Esophagus squamous epithelium (tissue), 5 donors: ENCODE measurements at places on chromosomes 5 and 9. TPM values are rescaled to one million over a fixed set of nuclear protein-coding genes. Genes with fewer than 3 reads are reported as not detected.
A peak's percentile ranks its signal among the peaks of the same experiment; 100 is the strongest.

DNA sequence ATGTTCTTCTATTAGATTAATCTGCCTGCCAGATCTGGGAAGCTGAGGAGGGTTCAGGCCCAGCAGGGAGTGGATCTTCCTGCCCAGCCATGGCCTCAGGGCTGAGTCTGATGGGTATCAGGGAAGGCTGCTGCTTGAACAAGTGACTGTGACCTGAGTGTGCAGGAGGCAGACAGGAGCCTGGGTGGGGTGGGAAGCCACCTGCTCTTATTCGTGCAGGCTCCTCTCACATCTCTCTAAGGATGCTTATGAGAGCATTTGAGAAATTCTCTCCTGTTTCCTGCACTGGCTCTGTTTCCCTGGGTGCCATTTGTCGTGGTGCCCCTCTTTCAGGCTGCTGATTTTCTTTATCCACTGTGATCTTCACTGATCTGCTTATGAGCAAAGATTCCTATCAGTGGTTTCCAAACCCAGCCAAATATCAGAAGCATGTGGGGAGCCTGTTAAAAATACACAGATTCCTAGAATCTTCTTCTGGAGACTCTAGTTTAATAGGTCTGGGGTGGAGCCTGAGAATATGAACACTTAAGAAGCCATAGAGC is 2.1 kb downstream of the RGS3 start:
- no peaks in the 10 kb centered on the region for H3K36me3 ChIP-seq
- H3K27ac ChIP-seq, result peak overlapping the region; percentile 55
- DNase-seq, result no peak
- no peak overlapping the region for H3K4me3 ChIP-seq
- H3K4me1 ChIP-seq, result peaks cover 10% of the 10 kb centered on the region

Gene AMBP
- total RNA-seq, result 0.19 TPM

- H3K4me3 ChIP-seq, result no peak overlapping the region
- DNase-seq, result no peak
- H3K36me3 ChIP-seq, result peaks cover 77% of the 10 kb centered on the region
Observed at GRCh38 chr9:96818533-96818932, 35.8 kb downstream of the ZNF782 start.

Gene ST6GALNAC6
- total RNA-seq, result 34.4 TPM

Gene FOXD4
- total RNA-seq, result not detected

Gene IL13
- not detected for total RNA-seq

GRCh38 chr5:72790186-72790585 is 26.3 kb upstream of the TNPO1 start:
- H3K27ac ChIP-seq, result peak overlapping the region; percentile 76
- no peaks in the 10 kb centered on the region for H3K27me3 ChIP-seq

DNA sequence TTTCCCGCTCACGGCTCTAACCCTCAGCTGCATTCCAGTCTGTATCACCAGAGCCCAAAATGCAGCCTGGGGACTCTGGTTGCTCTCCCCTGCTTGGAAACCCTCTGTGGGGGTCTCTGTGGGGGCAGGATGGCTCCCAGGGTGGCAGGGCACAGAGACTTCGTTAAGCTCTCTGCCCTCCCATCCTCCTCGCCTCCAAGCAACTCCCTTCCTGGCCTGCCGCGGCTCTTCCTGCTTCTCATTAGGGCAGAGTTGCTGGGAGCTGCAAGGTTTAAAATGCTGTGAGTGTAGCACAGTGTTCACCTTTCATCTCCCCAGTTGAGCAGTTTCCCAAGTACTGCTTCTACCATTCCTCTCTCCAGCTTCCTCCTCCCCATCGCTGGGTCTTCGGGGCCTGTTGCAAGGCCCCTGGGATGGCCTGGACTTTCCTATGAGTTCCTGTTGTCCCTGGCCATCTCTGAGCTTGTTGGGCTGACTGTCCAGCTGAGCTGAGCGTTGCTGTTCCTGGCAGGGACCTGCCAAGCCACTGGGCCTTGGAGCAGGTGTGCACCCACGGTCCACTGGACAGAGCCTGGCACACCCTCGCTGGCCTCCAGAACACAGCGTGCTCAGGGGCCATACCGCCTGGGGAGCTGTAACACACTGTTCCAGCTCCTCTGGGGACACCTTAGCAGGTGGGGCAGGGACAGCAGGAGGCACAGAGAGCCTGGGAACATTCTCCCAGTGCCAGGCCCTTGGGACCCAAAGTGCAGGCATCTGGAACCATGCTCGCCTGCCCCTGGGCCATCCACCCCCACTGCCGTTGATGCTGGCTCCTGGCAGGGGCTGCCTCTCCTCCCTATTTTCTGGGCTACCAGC is 188.4 kb downstream of the C9orf50 start:
- peaks cover 8% of the 10 kb centered on the region for H3K4me1 ChIP-seq
- no peaks in the 10 kb centered on the region for H3K36me3 ChIP-seq
- no peaks in the 10 kb centered on the region for H3K27me3 ChIP-seq
- no peak for DNase-seq
- H3K4me3 ChIP-seq, result no peak overlapping the region
- H3K27ac ChIP-seq, result no peak overlapping the region

DNA sequence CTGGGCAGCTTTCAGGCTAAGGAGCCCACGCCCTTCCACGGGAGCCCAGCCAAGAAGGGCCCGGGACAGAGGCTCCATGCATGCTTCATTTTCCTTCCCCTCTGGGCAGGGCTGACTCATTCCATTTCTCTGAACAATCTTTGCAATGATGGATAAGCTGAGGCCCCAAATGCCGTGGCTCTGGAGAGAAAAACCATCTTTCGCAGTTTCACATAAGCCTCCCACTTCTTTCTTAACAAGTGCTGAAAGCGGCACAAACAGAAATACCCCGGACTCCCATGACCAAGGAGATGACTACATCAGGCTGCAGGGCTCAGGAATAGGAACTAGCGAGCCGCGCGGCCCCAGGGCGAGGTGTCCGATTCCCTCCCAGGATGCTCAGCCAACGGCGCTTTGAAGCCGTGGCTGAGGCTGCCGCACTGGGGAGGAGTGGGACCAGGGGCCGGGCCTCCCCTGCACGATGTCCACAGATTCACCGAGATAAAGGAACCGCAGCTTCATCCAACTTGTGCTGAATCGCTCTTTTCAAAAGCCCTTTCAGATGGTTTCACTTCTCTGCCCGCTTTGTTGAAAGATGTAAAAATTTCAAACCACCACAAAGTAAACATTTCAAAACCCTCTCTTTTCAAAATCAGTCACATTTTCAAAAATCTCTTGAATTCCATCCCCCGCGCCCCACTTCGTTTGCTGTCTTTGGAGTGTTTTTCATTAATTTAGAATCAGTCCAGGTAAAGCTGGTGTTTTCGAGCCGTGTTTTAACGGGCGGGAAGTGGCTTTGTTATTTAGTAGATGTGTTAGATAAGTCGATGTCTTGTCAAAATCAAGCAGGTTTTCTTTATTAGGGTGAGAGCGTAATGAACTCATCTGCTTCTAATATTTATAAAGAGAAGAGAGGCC is 96.5 kb upstream of the LMX1B start:
- peak overlapping the region; percentile 34 for H3K4me3 ChIP-seq
- no peaks in the 10 kb centered on the region for H3K27me3 ChIP-seq
- peaks cover 23% of the 10 kb centered on the region for H3K4me1 ChIP-seq
- H3K36me3 ChIP-seq, result no peaks in the 10 kb centered on the region
- DNase-seq, result no peak

GRCh38 chr5:109410389-109411148 is 795 bp upstream of the PJA2 start:
- peak; percentile 32 for DNase-seq
- H3K4me3 ChIP-seq, result peak overlapping the region; percentile 91
- peaks cover 17% of the 10 kb centered on the region for H3K4me1 ChIP-seq
- H3K27me3 ChIP-seq, result no peaks in the 10 kb centered on the region
- H3K27ac ChIP-seq, result peak overlapping the region; percentile 99

- H3K27ac ChIP-seq, result no peak overlapping the region
- no peaks in the 10 kb centered on the region for H3K27me3 ChIP-seq
- no peaks in the 10 kb centered on the region for H3K4me1 ChIP-seq
- no peak overlapping the region for H3K4me3 ChIP-seq
Observed at GRCh38 chr9:93822229-93822628, 132.9 kb downstream of the BARX1 start.

Gene WASHC1
- total RNA-seq, result 1.5 TPM

Gene C9orf153
- total RNA-seq, result not detected

Gene MYMK
- total RNA-seq, result not detected

- H3K27ac ChIP-seq, result no peak overlapping the region
- peaks cover 4% of the 10 kb centered on the region for H3K4me1 ChIP-seq
- no peaks in the 10 kb centered on the region for H3K27me3 ChIP-seq
- no peak overlapping the region for H3K4me3 ChIP-seq
- no peak for DNase-seq
Observed at GRCh38 chr9:134949681-134950385, 32.1 kb upstream of the FCN1 start.

- no peak for DNase-seq
- no peak overlapping the region for H3K27ac ChIP-seq
- H3K36me3 ChIP-seq, result no peaks in the 10 kb centered on the region
- no peak overlapping the region for H3K4me3 ChIP-seq
- no peaks in the 10 kb centered on the region for H3K4me1 ChIP-seq
Observed at GRCh38 chr5:168822745-168823281, 243.6 kb upstream of the PANK3 start.

- DNase-seq, result no peak
- no peaks in the 10 kb centered on the region for H3K36me3 ChIP-seq
- no peaks in the 10 kb centered on the region for H3K4me1 ChIP-seq
- no peaks in the 10 kb centered on the region for H3K27me3 ChIP-seq
Observed at GRCh38 chr5:159071382-159071781, 28.3 kb downstream of the EBF1 start.

GRCh38 chr9:102569436-102569835 is 425.7 kb upstream of the CYLC2 start:
- DNase-seq, result no peak
- H3K27ac ChIP-seq, result no peak overlapping the region
- no peaks in the 10 kb centered on the region for H3K27me3 ChIP-seq
- H3K4me3 ChIP-seq, result no peak overlapping the region
- no peaks in the 10 kb centered on the region for H3K4me1 ChIP-seq

Gene TRIM52
- 4.5 TPM for total RNA-seq

GRCh38 chr9:136695955-136696354 is 8.7 kb upstream of the AGPAT2 start:
- no peak overlapping the region for H3K27ac ChIP-seq
- no peak overlapping the region for H3K4me3 ChIP-seq
- no peak for DNase-seq
- no peaks in the 10 kb centered on the region for H3K36me3 ChIP-seq

DNA sequence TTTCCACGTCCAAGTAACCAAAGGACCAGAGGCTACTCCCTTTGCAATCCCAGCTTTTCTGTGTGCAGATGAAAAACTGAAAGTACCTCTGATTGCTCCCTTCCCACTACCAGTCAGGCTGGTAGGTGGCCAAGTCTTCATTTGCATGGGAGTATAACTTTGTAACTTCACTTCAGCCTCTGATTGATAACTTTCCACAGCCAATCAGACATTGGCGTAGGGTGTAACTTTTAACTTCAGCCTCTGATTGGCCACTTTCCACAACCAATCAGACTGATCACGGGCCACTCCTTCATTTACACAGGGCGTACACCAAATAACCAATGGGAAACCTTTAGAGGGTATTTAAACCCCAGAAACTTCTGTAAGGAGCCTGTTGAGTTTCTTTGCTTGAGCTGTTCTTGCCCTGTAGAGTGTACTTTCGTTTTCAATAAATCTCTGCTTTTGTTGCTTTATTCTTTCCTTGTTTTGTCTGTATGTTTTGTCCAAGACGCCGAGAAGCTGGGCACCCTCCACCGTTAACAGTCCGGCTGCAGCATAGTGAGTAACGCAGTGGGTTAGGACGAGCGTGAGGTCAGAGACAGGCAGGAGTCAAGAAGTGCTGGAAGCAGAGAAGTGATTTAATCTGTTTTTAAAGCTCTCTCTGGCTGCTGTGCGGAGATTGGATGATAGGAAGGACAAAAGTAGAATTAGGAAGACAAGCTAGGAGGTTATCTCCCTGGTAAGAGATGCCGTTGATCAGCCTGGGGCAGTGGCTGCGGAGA is 3.5 kb upstream of the EXOSC2 start:
- H3K27me3 ChIP-seq, result no peaks in the 10 kb centered on the region
- no peak for DNase-seq
- peak overlapping the region; percentile 45 for H3K4me3 ChIP-seq
- no peaks in the 10 kb centered on the region for H3K36me3 ChIP-seq
- peak overlapping the region; percentile 86 for H3K27ac ChIP-seq
- peaks cover 35% of the 10 kb centered on the region for H3K4me1 ChIP-seq

DNA sequence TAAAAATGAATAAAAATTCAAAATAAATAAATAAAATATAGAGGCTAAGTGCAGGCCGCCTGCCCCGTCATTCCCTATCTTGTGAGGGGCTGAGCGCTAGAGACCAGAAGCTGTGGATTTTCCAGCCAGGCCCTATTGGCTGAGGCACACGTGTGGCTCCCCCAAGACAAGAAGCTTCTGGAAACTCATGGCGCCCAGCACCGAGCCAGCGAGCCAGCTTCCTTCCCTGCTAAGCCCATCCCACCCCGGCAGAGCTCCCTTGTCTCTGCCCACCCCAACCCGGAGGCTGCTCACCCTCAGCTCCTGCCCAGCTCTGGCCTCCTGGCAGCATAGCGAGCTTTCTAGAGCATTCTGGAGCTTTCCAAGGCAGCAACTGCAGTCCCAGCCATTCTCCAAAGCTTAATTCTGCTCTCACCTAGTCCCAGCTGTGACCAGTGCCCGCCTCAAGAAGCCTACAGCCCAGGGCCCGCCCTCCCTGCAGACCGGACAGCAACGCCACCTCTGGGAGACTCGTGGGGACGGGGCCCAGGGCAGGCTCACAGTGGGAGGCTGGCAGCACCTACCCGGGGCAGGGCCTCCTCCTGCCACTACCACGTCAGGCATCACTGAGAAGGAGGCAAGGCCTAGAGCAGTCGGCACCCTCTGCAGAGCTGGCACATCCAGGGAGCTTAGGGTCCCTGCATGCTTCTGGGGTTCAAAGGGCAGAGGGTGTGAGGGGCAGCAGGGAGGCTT is 23.2 kb upstream of the TMEM250 start:
- no peak overlapping the region for H3K27ac ChIP-seq
- H3K4me3 ChIP-seq, result no peak overlapping the region
- no peaks in the 10 kb centered on the region for H3K4me1 ChIP-seq
- H3K27me3 ChIP-seq, result no peaks in the 10 kb centered on the region
- no peak for DNase-seq

DNA sequence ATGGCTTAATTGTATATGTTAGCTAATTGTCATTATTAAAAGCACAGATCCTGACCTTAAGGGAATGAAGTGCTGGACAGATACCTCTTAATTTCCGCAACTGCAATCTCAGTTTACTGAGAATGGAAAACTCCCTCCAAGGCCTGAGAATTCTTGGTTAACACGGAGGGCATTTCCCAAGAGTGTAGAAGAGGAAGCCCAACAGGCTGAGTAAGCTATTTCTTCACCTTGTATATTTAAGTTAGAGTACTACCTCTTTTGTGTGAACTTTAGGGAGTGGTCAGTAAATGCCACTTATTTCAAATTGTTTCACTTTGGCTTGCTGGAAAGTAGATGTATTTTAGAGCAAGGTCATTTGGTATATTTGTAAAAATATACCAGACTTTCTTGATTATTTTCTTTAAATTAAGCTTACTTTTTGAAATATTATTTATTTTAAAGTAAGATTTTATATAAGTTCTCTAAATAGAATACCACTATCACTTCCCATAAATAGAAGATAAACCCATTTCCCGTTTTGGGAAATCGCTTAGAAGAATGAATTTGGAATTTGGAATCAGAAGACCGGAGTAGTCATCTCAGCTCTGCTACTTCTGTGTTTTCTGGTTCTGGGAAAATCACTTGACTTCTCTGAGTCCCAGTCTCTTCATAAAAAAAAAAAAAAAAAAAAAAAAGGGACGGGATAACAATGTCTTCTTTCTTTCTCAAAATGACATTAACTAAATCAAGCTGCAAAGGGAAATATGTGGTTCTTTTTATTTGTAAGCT is 26.0 kb upstream of the C9orf72 start:
- H3K27ac ChIP-seq, result peak overlapping the region; percentile 18
- H3K4me3 ChIP-seq, result no peak overlapping the region
- no peaks in the 10 kb centered on the region for H3K27me3 ChIP-seq
- DNase-seq, result no peak
